ENCODE measurements at places on chromosomes 2 and 18. TPM values are rescaled to one million over a fixed set of nuclear protein-coding genes. Genes with fewer than 3 reads are reported as not detected.

Gene NEU4
- 1.8 TPM for total RNA-seq

- DNase-seq: no peak
Observed at GRCh38 chr2:189204322-189204941, 24.9 kb upstream of the COL5A2 start.

DNA sequence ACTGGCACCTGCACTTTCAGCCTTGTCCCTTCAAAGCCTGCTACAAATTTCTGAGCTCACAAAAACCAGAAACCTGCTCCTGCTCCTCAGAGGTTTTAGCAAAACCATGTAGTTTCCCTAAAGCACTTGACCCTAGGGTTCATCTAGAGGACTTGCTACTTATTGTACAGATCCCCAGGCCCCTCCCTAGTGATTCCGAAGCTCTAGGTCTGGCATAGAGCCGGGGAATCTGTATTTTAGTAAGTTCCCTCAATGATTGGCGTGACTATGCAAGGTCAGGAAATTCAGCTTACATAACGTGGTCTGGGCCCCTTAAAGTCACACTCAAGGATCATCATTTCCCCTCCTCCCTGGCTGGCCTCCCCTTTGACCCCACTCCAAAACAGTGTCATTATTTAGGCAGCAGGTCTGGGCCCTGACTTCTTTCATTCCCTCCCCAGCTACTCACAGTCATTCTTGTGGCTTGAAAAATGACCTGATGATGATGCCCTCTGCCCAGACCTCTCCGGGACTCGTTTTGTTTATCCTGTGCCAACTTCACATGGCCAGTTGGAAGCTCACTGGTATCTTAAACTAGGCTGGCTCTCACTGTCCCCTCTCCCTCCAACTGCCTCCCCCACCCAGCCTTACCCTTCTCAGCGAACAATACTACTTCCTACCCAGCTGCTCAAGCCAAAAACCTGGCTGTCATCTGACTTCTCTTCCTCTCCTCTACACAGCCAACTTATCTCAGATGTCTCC is 36.0 kb downstream of the WDFY1 start:
- DNase-seq: no peak

- no peak for DNase-seq
Observed at GRCh38 chr18:5955861-5956260, 60.5 kb upstream of the TMEM200C start.

DNA sequence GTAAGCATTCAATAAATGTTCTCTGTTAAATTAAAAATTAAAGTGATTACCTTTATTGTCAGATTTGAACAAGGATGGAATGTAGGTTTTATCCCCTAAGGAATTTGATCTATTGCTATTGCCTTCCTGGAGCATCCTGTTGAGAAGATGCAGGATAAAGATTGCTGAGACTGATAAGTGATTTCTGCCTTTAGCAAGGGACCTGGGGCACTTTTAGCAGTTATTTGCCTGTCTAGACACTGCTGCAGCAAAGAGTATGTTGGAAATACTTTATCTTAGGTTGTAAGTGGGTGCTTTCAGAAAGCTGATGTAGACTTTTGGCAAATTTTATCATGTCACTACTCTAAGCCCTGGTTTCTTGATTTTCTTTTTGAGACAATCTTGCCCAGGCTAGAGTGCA is 69.5 kb downstream of the FAM117B start:
- DNase-seq: no peak

GRCh38 chr2:138609446-138609845 is 107.9 kb downstream of the SPOPL start:
- no peak for DNase-seq

- DNase-seq: no peak
Observed at GRCh38 chr2:188412190-188412589, 120.5 kb downstream of the GULP1 start.

DNA sequence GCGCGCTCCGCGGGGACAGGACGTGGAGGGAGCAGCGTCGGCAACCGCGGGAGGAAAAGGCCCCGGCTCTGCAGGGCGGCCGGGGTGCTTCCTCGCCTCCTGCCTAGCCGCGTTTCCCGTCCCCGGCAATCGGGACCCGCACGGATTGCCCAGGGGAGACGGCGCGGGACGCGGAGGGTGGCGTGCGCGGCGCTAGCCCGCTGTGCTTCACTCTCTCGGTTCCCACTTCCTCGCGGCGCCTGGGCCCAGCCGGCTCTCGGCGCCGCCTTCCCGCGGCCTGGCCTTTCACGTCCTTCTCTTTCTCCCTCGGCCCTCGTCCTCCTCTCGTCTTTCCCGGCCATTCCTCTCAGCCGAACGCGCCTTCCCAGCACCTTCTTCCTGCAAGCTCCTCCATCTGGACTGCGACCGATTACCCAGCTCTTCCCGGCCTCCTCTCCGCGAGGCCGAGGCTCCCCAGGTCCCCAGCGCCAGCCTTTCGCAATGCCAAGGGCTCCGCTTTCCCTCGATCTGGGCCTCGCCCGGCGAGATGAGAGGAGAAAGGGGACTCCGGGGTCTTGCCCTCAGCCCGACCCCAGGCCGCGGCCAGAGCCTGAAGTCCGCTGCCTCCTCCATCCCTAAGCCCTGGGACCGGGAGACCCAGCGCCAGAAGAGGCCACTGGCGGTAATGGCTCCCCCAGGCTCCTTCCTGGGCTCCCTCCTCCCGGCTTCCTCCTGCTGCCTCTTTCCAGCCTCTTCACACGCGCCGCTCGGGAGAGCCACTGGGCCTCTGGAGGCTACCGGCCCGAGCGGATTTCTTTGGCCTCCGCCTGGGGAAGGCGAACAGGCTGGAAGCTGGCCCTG is 34.3 kb upstream of the ATP6V1B1 start:
- DNase-seq: no peak

- DNase-seq: no peak
Observed at GRCh38 chr2:109699646-109700045, 85.5 kb downstream of the SOWAHC start.

GRCh38 chr2:158395166-158395565 is 61.4 kb downstream of the CCDC148 start:
- DNase-seq: no peak

DNA sequence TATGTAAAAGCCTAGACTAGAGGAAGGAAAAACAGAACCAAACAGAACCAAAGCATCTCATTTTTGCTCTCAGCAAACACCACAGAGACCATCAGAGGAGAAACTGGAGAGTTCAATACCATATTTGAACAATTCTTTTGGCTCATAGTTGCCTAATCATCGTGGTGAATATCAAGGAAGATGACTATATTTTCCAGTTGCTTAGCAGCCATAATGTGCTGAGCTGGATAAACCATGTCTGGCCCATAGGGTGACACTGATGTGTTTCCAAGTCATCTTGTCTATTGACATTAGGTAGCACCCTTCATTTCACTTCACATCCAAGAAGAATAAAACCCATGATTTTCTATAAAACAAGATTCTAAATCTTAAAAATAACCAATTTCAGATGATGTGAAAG is 5.9 kb upstream of the XRCC5 start:
- no peak for DNase-seq

GRCh38 chr2:146385031-146385430 is 1459.8 kb upstream of the ACVR2A start:
- DNase-seq: no peak

All from mesothelial cell of epicardium (in vitro differentiated cells).